ENCODE measurements at places on chromosomes 11 and 22.

DNA sequence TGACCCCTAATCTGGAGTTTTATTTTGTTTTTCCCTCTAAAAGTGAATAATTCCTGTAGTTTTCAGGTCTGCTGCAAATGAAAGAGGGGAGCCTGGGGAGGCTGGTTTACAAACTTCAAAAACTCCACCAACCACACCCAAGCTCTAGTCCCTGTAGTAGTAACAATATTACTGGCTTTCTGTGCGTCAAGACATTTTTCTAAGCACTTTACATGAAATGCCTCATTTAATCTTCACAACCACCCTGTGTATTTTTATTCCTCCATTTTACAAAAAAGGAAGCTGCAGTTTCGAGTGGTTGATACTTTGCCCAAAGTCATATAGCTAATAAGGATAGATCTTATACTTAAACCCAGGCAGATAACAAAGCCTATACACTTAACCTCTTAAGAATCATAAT is 23.5 kb downstream of the CTNND1 start:
- DNase-seq, result no peak

GRCh38 chr11:19952116-19952605 is 208.1 kb downstream of the DBX1 start:
- no peak for DNase-seq

- DNase-seq, result no peak
These were observed 42.5 kb upstream of the DLAT start for GRCh38 chr11:111982541-111983186.

GRCh38 chr22:29369460-29369859 is 18.9 kb downstream of the AP1B1 start:
- DNase-seq, result no peak

DNA sequence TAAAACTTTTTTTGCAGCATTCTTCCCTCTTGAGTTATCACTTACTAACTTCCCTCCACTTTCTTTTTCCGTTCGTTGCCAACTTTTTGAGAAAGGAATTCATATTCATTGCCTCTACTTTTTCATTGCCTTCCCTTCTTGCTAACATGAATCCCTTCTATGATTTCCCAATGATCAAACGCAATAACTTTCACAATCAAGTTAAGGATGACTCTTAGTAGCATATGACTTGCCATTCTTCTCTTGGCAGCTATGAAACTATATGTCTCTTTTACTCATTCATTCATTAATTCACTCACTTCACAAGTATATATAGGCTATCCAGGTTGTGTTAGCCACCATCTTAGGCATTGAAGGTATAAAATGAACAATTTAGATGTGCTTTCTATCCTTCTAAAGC is 16.6 kb upstream of the ARHGAP20 start:
- DNase-seq, result no peak

DNA sequence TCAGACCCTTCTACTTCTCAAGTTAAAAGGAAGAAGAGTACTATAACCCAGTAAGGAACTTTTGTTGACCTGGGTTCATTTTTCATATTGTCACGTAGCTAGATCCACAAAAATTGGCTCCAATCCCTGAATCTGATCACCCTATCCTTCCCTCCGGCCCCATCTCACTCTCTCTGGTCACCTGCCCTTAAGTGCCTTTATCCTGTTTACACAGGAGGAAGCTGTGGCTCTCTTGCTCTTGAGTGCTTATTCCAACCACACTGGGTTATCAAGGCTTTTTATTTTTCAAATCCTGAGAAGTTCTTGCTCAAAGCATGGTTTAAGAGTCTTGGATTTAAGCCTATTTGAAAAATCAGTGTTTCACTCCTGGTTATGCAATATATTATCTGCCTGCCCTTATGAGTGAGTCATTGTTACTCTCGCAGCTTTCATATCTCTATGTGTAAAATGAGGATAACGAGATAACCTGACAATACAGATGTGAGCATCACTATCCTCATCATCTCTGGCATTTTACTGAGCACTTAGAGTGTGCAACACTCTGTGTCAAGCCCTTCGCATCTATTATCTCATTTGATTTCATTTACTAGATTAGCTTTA is 293.9 kb downstream of the GUCY1A2 start:
- DNase-seq, result no peak

- DNase-seq, result no peak
These were observed 118.8 kb upstream of the CADM1 start for GRCh38 chr11:115623021-115623451.

Data from GOT3 (cell line).